Right renal pelvis (tissue), 4 donors: ENCODE measurements at places on chromosomes 2 and 18.

DNA sequence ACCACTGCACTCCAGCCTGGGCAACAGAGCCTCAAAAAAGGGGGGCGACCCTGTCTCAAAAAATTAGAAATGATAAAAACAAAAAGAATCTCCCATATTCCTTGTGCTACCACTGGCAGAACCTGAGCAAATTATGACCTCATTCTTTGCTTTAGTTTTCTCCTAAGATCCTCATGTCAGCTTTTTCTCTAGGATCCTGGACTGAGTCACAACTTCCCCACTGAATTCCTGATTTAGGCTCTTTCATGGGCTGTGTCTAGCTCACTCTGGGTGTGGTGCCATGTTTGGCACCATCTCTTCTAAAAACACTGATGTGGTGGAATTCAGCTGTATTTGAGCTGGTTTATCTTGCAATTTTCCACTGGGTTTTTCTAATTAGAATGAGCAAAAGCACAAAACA lies 37.1 kb downstream of the EXOC6B start:
- no peak for DNase-seq

GRCh38 chr2:157413326-157414035 lies 30.4 kb downstream of the CYTIP start:
- DNase-seq = no peak

DNA sequence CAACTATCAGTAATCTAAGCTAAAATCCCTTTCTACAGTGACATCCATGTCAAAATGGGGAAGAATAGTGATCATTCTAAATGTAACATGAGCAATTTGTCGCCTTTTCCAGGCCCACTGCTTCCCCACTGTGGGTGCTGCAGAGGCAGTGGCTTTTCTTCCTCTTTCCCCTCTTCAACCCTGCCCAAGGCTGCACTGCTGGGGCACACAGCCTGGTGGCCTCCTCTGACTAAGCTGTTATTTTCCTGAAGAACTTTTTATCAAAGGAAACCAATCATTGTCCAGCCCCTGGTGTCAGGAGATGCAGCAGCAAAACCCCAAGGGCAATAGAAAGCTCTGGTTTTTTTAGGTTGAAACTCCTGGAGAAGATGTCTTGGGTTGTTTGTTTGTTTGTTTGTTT lies 117.6 kb upstream of the KLF7 start:
- no peak for DNase-seq

DNA sequence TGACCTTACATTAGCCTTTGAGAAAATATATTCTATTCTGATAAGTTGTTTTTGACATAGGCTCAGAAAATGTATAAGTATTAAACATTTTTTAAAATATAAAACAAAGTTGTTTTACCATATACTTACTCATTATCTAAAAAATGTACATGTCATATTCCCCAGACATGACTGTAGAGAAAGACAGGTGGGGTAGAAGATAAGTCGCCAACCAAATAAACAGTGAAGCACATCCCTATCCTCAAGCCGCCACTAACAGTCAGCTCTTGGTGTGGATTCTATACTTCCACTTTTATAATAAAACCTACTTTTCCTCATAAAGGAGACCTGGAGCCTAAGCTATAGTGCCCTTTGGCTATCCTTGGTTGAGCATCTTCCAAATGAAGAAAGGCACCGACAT lies 26.4 kb downstream of the GDF7 start:
- DNase-seq = no peak

DNA sequence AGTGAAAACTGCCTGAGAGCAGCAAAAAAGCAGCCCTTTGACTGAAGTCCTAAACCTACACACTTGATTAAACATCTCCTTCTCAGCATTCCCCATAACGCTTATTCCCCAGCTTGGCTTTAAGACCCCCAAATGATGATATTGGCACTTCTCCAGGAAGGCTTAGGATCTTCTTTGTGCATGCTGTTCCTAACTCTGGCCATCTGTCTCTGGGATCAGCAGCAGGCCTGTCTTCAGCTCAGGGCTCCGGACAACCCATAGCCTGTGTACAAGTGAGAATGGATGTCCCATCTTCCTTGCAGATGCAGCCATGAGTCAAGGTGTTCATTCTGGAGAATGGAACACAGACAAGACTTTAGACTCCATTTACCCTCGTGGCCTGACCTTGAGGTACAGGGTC lies 81.6 kb upstream of the TMEM17 start:
- DNase-seq = no peak

DNA sequence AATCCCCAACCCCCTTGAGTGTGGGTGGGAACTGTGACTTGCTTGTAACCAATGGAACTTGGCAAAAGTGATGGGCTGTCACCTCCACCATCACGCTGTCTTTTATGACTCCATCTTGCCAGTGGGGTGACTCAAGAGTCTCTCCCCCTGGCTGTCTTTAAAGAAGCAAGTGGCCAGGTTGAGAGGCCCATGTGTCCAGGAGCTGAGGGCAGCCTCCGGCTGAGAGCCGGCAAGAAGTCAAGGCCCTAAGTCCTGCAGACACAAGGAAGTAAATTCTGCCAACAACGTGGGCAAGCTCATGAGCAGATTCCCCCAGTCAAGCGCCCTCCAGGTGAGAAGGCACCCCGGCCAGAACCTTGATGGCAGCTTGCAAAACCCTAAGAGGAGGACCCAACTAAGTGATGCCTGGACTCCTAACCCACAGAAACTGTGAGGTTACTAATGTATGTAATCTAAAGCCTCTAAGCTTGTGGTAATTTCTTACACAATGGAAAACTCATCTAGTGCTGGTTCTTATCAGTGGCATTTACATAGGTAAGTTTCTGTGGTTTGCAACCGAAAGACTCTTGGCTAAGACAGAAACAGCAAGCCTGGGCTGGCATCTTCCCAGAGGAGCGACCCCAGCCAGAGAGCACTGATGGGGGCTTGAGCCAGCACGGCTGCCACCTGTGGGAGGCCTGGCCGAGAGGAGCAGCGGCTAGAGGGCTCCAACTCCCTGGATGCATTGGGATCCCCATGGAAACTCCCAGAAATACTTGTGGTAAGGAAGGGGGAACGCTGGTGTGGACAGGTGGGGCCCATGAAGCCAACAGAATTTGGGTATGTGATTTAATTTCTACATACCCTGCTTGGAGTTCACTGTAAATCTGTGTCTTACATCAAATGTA lies 49.3 kb downstream of the CIB4 start:
- no peak for DNase-seq

- no peak for DNase-seq
Observed at GRCh38 chr18:42838546-42839145, 276.8 kb downstream of the RIT2 start.

DNA sequence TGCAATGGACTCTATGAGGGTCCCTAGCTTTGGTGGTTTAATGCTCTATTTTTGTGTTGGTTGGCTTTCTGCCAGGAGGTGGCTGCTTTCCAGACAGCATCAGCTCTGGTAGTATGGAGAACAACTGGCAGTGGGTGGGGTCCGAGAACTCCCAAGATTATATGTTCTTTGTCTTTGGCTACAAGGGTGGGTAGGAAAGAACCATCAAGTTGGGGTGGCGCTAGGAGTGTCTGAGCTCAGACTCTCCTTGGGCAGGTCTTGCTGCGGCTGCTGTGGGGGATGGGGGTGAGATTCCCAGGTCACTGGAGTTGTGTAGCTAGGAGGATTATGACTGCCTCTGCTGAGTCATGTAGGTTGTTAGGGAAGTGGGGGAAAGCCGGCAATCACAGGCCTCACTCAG lies 976.1 kb upstream of the GYPC start:
- no peak for DNase-seq

DNA sequence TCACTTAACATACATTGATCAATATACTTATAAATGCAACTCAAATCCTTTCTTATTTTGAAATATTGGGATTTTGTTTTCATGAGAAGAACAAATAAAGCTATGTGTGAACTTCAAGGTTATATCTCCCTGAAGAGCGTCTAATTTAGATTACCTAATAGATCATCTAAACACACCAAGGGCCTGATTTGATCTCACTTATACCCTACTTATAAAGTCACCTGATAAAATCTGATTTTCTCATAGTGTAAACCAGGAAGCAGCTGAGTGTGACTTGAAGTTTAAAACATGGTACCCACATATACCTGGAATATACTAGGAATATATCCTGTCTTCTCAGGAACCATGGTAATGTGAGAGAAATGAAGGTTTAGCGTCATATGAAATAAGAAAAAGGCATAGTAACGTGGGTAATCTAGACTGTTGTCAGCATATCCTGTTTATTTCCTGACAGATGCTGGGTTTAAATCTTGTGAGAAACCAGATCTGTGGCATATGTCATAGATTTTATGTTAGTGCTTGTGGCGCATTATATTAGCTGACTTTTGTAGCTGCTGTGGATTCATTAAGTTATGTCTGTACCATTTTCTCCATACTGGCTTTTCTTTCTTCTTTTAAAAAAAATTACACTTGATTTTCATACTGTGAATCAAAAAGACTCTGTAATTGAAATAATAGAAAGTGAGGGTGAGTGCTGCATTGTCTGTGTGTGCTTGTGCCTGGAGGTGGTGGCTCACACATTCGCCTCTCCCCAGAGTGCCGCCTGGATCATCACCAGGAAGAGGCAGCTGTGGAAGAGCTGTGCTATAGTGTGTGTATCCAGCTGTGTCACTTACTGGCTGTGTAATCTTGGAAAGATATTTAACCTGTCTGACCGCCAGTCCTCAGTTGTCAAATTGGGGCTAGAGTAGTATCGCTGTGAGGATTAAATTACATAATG lies 164.0 kb downstream of the MYO3B start:
- no peak for DNase-seq

- DNase-seq = no peak
Observed at GRCh38 chr2:201962774-201963562, 70.7 kb upstream of the FZD7 start.

DNA sequence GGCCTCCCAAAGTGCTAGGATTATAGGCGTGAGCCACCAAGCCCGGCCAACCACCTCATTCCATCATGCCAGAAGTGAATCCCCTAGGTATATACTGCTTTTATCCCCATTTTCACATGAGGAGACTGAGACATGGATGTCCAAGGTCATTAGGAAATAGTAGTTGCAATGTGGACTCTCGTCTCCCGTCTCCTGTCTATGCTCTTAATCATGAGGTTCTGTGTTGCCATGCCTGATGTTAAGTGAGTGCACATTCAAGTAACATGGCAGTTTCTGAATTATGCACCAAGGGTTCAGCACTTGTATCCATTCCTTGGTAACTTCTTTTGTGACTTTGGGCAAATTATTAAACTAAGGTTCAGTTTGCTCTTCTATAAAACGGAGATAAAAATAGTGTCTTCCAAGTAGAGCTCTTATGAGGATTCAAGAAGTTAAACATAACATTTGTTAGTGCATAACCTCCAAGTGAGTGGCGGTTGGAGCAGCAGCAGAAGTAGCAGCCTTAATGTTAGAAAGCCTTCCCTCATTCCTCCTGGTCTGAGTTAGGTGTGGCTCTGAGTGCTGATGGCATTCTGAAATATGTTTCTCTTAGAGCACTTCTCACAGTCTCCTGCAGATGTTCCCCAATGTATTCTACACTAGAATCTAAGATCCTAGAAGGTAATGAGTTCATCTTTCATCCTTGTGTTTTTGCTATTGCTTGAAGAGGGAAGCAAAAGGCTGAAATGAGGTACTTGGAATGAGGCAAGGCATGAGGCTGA lies 21.9 kb downstream of the SOCS6 start:
- DNase-seq = no peak

DNA sequence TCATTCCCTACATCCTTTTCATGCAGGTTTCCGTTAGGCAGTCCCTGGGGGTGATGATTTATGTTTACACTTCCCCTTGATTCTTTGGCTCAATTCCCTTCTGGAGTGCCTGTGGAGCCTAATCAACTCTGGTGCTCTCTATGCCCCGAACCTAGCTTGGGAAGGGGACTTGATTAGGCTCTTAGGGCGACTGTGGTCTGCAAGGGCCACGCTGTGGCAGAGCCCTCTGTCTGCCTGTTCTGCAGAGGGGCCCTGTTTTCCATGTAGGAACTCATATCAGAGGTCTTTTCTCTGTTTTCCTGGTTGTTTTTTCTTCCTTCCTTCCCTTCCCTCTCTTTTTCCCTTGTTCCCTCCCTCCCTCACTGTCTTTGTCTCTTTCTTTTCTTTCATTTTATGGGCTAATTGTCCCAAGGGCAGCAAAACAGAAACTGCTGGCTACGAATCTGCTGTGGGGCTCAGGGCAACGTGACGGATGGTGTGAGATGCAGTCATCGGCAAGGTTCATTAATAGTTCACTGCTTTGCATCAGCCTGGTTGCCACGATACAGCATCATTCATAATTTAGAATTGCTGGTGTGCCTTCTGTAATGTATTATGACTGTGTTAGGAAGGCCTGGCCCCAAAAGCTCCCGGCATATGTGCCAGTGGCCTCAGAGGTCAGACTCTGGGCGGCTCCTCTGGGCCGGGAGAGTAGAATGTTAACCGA lies 134.5 kb downstream of the NAPG start:
- peak; percentile 35 for DNase-seq

GRCh38 chr2:217090024-217090473 lies 230.2 kb upstream of the TNP1 start:
- no peak for DNase-seq

DNA sequence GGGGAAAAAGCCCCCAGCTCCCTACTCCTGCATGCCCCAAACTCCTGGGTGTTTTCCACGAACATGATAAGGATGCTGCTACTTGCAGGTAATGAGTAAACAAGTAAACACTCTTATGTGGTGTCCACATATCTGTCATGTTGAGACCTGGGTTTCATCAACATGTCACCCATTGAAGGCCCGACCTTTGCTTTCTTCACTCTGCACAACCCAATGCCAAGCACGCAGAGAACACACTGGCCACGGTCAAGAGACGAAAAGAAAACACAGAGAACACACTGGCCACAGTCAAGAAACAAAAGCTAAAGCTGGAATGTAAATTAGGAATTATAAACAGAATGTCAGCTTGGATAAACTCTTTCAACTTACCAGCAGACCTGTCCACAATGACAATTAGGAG lies 143.1 kb downstream of the TTC32 start:
- no peak for DNase-seq

- peak; percentile 63 for DNase-seq
Observed at GRCh38 chr2:231883468-231883881, 42.7 kb downstream of the NPPC start.

DNA sequence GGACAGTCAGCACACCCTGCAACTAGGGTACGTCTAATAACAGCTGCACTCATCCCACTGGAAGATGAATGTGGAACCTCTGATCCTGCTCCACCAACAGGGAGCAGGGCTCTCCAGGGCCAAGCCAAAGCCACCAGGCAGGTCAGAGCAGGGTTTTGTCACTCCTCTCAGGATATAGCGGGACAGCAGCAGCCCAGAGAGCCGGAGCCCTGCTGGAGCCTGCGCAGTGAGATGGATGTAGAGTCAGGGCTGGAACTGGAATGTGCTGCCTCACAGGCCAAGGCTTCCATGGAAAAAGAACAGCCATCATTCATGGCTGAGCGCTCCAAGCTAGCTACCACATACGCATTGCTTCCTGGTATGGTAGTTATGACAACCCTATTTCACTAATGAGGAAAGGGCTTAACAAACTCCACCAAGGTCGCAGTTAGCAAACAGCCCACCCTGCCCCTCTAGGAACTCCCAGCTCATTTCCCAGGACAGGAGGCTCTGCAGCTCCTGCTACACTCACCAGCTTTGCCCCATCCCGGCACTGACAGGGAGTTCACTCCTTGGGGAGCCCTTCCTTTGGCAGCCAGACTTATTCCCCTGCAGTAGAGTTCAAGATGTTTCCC lies 85.2 kb downstream of the HS1BP3 start:
- peak; percentile 49 for DNase-seq

GRCh38 chr2:222033541-222033940 lies 265.3 kb downstream of the PAX3 start:
- no peak for DNase-seq

GRCh38 chr2:69221512-69221911 lies 165.5 kb downstream of the GFPT1 start:
- no peak for DNase-seq

- no peak for DNase-seq
Observed at GRCh38 chr2:144132357-144132756, 387.6 kb downstream of the ZEB2 start.

- no peak for DNase-seq
Observed at GRCh38 chr18:32257084-32257785, 67.4 kb downstream of the MEP1B start.
